ENCODE measurements at places on chromosomes 3 and 15.

DNA sequence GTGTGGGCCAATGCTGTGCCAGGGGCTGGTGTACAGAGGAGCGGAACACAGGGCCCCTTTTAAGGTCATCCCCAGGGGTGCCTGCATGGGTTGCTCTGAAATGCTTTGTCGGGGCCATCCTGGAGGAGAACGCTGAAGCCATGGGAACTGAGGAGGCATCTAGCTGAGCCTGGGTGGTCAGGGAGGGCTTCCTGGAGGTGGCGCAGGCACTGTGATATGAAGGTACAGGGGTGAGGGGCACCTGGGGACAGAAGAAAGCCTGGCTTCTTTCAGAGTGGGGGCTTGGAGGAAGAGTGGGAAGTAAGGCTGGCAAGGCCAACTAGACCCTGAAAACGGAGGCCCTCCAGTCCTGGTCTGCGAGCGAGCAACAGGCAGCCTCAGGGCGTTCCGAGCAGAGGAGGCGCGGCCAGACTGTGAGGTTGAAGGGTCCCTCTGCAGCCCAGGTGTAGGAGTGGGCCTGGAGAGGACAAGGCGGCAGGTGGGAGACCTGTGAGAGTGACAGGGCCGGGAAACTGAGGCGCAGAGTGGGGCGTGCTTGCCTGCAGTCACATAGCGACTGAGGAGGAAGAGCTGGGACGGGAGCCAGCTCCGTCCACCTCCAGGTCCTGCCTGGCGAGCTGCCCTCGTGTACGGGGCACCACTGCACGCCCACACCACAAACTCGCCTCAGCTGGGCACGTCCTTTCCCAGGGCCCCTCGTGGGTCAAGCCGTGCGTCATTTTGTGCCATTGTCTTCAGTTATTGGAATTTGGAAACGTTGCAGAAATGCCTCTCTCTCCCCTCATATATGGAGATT is 4.1 kb downstream of the FBLN2 start:
- no peak for DNase-seq

DNA sequence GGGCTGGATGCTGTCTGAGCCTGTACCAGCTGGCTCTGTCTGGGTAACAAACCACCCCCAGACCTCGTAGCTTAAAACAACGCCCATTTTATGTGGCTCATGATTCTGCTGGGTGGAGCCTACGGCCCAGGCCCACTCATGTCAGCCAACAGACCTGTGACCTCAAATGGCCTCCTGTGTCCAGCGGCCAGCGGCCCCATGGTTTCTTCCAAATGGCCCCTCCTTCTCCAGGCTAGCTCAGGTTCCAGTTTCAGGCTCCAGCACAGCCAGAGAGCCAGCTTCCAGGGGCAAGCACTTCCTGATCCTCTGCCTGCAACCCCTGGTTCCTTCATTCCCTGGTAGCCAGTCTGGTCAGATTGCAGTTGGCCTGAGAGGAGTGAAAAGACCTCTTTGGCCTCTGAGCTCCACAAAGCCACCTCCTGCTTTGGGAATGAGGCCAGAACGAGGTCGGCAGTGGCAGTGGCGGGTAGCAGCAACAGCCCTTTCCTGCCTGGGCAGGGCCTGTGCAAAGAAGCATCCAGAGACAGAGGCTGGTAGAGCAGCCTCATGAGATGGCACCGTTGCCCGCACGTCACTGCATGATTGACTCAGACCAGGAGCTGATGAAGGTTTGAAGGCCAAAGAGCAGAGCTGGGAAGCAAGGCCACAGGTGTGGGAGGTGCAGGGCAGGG is 21.0 kb upstream of the PLXNA1 start:
- no peak for DNase-seq

- no peak for DNase-seq
Measured at GRCh38 chr15:63023351-63023945, 19.1 kb upstream of the TPM1 start.

DNA sequence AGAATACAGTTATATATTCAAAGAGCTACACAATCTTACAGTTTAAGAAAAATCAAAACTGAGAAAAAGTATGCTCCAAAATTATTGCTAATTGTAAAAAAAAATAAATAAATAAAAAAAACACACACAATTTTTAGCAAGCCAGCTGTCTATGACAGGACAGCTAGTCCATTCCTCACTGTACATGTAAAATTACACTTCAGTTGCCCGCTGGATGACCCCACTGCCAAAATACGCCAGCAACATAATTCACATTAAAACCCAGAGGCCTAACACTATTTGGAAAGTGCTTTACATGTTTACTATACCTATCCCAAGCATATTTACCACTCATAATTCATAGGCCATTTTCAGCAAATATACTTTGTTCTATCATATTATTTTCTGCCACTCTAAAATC is 5.8 kb downstream of the MYO9A start:
- DNase-seq = no peak

DNA sequence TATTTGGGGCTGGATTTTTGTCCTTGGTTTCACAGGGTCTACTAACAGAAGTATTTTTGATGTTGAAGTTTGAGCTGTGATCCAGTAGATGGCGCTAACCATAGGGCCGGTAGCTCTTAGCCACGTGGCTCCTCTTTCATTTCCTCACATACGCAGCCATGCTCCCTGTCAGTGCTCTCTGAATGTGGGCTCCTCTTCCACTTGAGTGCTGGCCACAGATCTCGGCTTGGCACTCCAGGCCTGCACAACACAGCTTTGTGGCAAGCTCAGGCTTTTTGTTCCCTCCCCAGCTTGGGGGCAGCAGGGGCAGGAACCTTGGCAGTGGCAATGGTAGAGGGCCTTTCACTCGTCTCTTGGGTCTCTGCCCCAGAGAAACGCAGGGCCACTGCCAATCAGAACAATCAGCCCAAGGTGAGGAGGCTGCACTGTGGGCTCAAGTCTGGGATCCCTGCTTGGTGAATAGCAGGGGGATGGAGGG is 18.6 kb upstream of the DNAAF4 start:
- DNase-seq = no peak

GRCh38 chr3:175495331-175495730 is 636.2 kb downstream of the NAALADL2 start:
- DNase-seq = no peak

DNA sequence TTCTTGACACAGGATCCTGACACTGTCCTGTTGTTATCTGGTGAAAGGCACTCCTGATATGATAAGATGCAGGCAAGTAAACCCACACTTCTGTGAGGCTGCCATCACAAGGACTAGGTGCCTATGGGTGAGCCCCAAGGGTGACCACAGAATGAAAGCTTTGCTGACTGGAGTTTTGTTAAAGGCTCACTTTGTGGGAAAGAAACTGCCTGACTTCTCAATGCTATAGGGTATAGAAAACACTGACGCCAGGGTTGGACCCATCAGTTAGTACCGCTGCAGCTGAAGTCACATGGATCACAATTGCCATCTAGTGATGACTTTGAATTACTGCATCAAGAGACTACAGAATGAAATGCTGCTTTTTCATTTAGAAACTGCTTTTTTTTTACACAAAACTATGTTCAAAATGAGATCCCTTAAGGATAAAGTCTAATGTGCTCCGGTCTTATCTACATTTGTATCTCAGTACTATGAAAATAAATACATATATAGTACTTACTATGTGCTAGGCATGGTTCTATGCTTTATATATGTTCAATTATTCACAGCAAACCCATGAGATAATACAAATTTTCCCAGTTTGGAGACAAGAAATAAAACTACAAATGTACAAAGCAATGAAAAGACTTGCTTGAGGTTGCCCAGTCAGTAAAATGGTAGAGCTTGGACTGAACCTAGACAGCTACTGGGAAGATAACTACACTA is 64.2 kb upstream of the CMSS1 start:
- no peak for DNase-seq

DNA sequence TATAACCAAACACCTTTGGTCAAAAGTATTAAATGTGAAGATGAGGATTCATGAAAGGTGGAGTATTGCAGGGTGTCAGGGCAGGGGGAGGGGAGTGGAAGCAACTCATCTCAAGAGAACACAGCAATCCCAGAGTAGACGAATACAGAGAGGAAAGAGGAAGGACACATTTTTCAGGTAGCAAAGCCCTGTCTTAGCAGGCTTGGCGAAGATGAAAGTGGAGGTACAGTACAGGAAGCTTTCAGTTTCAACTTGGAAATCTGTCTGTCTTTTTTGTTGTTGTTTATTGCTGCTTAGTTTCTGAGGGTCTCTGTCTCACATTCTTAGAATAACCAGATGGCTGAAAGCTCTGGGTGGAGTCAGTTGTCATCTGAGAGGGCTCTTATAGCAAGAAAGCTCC is 80.8 kb upstream of the GPR149 start:
- no peak for DNase-seq

DNA sequence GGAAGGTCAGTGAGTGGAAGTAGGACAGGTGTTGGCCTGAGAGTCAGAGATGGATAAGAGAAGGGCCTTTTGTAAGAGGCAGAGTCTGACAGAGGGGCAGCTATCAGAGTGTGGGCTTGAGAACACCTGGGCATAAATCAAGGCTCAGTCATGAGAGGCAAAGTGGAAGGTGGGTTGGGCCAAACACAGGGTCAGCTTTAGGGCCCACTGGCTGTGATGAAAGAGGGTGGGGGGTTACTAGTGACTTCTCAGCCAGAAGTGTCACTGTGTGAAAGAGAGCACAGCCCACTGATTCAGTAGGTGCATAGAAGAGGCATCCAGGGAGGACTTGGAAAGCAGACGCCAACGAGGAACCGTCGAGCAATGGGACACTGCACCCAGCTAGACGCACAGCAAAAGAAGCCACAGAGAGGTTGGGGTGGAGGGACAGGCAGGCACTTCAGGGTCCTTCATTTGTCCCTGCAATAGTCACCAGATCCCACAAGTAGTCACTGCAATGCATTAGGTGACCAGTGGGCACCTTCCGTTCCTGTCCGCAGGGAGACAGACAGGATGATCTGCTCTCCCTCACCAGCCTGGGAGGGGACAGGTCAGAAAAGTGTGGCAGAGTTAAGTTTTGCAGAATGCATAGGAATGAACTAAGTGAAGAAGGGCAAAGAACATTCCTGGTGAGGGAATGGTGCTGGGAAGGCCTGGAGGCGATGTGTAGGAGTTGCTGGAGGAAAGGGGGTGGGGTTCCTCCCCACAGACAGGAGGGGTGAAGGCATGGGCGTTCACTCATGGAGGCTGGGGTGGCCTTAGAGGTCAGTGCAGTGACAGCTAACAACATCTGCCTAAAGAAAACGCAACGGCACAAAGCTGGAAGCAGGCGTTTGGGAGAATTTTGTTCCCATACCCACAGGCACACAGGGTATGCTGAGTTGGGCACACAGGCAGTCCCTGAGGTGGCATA is 36.3 kb downstream of the MESD start:
- DNase-seq = no peak

DNA sequence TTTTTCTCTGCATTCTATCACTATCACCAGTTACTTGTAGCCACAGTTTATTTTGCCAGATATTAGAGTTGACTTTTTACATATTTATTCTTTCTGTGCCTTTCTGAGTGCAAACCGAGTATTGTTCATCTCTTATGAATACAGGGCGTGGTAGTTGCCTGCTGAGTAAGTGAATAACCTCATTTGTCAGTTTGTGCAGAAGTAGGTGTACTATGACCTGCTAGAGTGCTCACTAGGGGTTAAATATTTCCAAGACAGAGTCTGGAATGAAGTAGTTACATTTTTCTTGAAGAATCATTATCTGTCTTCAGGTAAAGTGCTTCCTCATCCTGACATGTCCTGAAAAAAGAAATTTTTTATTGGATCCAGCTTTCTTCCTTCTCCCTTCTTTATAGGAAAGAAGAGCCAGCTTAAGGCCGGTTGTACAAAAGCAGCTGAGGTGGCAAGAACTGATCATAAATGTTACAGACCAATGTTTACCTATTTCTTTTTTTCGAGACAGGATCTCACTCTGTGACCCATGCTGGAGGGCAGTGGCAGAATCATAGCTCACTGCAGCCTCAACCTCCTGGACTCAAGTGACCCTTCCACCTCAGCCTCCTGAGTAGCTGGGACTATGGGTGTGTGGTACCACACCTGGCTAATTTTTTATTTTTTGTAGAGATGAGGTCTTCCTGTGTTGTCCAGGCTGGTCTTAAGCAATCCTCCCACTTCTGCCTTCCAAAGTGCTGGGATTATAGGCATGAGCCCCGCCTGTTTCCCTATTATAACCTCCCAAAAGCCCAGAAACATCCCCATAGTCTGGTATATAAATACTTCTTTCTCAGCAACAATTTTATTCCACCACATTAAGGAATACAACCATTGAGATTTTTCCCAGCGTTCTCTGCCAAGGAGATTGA is 182.5 kb downstream of the TPRG1 start:
- DNase-seq = no peak

- no peak for DNase-seq
Measured at GRCh38 chr15:66169023-66169422, 84.5 kb downstream of the MEGF11 start.

DNA sequence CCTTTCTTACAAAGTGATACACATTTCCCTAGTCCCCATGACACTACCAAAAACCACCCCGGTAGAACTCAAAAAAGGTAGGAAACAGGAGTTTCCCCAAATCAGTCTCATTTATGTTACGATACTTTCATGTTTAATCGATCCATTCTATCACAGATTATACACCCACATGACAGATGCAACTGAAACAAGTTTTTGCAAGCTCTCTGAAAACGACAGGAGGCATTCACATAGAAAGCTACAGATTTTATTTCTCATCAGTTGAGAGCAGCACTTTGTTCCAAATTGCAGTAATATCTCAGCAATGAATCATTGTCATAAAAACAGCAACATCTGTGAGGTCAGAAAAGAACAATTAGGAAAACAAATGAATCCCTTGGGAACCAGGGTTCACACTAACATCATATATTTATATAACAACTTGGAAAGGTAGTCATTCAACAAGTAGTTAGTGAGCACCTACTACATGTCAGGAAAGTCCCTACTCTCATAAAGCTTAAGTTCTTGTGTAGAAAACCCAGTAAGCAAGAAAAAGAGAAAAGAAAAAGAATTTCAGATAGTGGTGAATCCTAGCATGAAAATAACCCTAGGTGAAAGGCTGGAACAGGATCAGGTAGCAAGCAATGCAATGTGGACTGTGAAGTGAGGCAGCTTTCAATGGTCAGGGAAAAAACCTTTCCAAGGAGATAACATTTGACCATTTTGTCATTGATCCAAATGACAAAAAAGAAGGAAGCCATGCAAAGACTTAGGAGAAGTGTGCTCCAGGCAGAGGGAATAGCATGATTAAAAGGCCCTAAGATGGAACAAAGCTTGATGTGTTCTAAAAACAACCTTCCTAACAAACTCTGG is 8.3 kb downstream of the PLD1 start:
- no peak for DNase-seq

DNA sequence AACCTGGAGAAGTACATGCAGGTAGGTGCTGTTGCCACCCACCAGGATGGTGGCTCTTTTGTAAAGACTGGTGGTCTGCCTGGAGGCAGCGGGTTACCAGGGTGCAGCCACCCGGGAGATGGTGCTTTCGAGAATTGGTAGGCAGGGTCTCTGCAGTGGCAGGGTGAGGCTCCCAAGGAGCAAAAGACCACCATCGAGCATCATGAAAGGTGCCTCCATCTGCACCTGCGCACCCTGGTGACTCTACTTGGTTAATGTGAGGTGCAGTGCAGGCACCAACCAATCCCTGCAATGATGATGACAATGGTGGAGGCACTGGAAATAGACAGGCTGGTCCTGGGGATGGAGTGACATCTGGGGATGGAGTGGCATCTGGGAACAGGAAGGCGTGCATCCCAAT is 236.7 kb downstream of the ADAMTS17 start:
- DNase-seq = no peak

- no peak for DNase-seq
Measured at GRCh38 chr3:129409541-129409940, 18.9 kb downstream of the EFCAB12 start.
